ENCODE measurements at places on chromosomes 2 and 18.

DNA sequence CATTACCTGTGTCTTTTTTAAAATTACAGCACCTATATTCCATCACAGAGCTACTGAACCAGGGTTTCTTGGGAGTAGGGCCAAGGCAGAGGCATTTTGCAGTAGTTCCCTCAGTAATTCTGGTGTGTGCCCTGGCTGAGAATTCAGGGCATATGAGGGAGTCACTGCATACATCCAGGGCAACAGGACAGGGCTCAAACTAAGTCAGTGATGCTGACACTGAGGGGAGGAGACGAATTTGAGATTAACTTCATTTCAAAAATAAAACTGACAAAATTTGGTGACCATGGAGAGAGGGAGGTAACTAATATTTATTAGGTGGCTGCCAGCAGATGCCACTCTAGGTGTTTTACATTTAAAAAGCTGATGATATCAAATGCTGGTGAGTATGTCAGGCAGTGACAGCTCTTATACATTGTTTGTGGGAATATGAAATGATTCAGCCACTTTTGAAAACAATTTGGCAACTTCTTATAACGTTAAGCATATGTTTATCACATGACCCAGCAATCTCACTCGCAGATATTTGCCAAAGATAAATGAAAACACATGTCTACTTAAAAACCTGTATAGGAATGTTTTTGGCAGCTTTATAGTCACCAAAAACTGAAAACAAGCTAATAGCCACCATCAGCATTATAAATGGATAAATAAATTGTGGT lies 20.3 kb downstream of the STRADB start:
- no peak for DNase-seq

- no peak for DNase-seq
Measured at GRCh38 chr2:76506538-76506937, 795.8 kb upstream of the GCFC2 start.

GRCh38 chr2:131092458-131093005 lies 728 bp downstream of the FAM168B start:
- DNase-seq = no peak

DNA sequence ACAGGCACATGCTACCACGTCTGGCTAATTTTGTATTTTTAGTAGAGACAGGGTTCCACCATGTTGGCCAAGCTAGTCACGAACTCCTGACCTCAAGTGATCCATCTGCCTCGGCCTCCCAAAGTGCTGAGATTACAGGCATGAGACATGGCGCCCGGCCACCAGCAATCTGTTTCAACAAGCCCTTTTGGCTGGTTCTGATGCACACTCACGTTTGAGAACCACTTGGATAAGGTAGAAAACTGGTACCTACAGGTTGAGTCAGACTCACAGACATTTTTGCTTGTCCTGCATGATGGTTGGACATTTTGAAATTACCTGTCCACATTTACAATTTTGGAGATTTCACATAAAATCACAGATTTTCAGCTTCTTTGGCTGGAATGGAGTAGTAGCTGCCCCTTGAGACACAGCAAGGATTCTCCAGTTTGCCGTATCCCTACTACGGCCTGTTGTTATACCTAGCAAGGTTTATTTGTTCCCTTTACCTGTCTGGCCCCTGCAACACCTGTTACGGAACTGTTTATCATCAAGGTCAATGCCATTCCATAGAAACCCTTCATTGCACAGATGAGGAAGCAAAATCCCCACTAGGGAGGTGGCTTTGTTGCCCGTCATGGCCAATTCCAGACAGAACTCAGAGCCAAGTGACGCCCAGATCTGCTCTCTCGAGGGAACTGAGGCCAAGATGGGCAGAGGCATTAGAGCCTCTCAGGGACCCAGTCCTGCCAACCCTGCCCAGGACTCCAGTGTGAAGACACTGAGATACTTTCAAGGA lies 31.4 kb upstream of the IGFBP2 start:
- no peak for DNase-seq

- no peak for DNase-seq
Measured at GRCh38 chr2:71254776-71255175, 27.9 kb upstream of the PAIP2B start.

- DNase-seq = no peak
Measured at GRCh38 chr2:145198555-145198954, 678.6 kb upstream of the ZEB2 start.

DNA sequence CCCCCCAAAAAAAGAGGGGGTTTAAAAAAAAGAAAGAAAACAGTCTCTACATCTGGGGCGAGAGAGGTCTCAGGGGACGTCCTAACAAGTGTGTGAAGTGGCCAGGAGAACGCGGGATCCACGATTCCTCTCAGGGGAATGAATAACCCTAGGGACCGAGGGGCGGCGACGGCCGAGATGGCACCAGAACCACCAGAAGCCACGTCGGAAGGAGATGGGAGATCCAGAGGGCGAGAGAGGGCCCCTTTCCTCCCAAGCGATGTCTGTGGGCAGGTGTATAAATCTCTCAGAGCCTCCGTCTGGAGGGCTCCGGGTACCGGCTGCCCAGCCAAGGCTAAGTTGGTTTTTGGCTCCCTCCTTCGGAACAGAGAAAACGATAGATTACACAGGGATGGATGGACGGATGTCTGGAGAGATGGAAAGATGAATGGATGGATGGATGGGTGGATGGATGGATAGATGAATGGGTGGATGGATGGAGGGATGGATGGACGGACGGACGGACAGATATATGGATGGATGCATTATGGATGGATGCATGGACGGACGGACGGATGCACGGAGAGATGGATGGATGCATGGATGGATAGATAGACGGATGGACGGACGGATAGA lies 1.7 kb downstream of the EPHA4 start:
- no peak for DNase-seq

DNA sequence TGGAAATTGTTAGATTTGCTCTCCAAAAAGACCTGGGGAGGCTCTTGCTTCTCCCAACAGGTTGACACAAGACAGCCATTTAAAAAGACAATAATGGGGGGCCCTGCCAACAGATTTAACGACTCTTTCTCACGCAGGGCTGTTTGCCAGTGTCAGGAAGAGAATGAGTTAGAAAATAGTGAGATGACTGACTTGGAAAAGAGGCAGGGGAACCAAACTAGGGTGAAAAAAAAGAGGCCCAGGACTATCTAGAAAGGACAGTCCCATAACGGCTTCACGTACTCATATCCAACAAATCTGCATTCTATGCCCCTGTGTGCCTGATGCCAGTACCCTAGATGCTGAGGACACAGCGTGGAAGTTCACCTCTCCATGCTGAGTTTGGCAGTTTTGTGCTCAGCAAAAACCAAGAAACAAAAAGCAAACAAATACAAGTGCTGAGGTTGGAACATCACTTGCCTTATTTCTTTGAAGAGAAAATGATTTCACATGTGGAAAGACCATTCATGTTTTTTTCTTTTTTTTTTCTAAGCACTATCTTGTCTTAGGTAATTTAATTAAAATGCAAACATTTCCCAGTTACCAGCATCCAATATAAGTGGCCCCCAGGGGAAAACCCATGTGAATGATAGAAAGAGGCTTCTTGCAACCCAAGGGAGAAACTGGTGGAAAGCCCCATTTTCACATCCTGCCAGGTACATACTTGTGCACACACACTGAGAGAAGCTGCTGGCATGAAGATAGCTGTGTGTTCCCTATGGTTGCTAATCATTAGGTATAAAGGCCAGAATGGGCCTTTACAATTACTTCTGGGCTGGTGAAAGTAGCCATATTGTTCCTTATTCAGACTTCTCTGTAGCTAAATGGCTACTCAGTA lies 10.6 kb upstream of the WIPF1 start:
- DNase-seq = no peak

- no peak for DNase-seq
Measured at GRCh38 chr2:120673571-120674061, 62.1 kb upstream of the GLI2 start.

DNA sequence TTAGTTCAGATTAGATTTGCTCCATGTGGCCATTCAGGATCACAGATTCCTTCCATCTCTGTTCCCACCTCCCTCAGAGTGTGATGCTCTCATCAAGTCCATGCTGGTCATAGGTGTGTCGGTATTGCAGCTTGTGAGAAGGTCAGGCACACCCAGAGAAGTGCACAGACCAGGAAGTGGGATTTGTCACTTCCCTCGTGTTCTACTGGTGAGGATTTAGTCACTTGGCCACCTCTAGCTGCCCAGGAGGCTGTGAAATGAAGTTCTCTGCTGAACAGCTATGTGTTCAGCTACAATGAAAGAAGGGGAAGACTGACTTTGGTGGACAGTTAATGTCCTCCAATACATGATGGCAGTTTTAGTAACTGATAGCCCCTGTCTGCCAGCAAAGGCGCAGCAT lies 3.5 kb upstream of the LANCL1 start:
- no peak for DNase-seq

DNA sequence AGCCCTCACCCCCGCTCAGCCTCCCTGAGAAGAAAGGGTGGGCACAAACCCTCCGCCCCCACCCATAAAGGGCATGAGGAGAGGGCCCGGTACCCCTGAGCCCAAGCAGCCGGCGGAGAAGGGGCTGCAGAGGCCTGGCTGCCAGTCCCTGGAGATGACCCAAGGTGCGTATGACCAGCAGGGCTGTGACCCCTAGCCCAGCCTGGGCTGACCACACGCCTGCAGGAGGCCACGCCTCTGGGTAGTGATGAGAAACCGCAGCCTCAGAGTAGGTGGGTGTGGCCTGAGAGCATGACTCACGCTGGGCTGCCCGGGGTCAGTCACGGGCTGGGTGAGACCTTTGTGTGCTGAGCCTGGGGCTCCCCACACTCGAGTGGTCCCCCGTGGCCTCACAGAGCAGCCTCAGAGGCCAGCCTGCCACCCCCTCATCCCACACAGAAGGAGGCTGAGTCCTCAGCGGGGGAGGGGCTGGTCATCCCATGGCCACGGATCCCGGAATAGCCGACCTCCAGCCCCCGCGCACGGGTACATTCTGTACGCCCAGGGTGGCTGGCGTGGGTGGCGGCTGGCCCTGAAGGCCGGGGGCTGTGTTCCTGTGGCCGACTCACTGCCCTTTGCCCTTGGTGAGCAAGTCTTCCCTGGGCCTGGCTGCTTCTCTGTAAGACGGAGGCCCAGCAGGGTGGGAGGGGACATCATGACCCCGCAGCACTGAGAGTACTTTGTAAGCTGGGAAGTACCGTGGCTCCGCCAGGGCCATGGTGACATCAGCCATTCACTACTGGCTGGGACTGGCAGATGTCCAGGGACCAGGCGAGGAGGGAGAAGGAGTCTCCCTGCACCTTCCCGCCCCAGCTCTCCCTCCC lies 110.8 kb upstream of the OTOS start:
- peak; percentile 88 for DNase-seq

GRCh38 chr2:46827274-46828134 lies 88.1 kb downstream of the MCFD2 start:
- DNase-seq = peak; percentile 64

- no peak for DNase-seq
Measured at GRCh38 chr2:75284345-75284744, 85.0 kb upstream of the TACR1 start.

DNA sequence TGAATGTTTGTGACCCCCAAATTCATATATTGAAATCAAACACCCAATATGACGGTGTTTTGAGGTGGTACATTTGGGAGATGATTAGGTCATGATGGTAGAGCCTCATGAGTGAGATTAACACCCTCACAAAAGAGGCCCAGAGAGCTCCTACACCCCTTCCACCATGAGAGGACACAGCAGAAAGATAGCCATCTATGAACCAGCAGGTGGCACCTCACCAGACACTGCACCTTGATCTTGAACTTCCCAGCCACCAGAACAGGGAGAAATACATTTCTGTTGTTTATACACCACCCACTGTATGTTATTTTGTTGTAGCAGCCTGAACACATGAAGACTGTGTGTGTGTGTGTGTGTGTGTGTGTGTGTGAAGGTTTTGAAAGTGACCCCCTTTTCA lies 58.1 kb downstream of the ST3GAL5 start:
- DNase-seq = no peak

- DNase-seq = no peak
Measured at GRCh38 chr2:212814941-212815340, 276.3 kb upstream of the ERBB4 start.

DNA sequence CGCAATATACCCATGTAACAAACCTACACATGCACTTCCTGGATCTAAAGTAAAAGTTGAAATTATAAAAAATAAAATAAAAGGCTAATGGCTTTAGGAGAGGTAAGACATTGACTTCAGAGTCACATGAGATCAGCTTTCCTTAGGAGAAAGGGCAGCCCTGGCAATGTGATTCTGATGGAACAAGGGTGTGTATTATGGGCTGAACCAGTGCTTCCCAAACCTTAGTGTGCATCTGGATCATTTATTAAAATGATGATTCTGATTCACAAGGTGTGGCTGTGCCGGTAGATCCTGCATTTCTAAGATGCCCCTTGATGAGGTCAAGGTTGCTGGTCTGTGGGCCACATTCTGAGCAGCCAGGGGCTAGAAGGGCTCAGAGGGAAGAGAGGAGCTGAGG lies 42.6 kb downstream of the LAMA3 start:
- no peak for DNase-seq

DNA sequence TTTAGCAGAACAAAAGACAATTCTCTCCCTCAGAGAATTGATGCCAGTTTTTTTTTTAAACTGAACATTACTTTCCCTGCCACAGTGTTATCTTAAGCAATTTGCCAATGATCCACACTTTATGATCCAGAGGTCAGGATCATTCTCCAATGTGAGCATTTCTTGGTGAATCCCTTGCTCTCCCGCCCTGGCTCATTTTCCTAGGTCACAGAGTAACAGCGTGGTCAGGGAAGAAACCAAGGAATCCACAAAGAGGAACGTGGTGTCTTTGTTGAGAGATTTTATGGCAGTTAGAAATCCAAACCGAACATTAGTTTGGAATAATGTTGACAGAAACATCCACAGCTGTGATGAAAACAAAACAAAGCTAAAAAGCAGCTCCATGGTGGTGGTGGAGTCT lies 250.3 kb downstream of the TTC32 start:
- DNase-seq = peak; percentile 48

GRCh38 chr2:210072493-210072892 lies 70.1 kb downstream of the RPE start:
- DNase-seq = no peak

All from stromal cell of bone marrow (primary cell).